ENCODE measurements at places on chromosomes 5 and 9. TPM values are rescaled to one million over a fixed set of nuclear protein-coding genes. Genes with fewer than 3 reads are reported as not detected.

Gene TEK
- total RNA-seq: 0.15 TPM

Gene FGF1
- 1.6 TPM for total RNA-seq

Gene C5orf47
- total RNA-seq: not detected

Gene C5orf34
- 4.7 TPM for total RNA-seq

Gene CCDC69
- total RNA-seq: 2.4 TPM

Gene PRDM9
- not detected for total RNA-seq

Gene CTSL
- total RNA-seq: 931 TPM

Gene SLC4A9
- total RNA-seq: not detected

Gene FREM1
- total RNA-seq: not detected

Gene FAM169A
- 8.8 TPM for total RNA-seq

Gene IFNA14
- not detected for total RNA-seq

Gene PCDHA1
- 0.10 TPM for total RNA-seq

Gene CNTFR
- 0.20 TPM for total RNA-seq

Gene OTP
- total RNA-seq: 0.08 TPM

Gene ANKRD18B
- 5.0 TPM for total RNA-seq

Gene PHYHD1
- 0.17 TPM for total RNA-seq

Gene TEX48
- total RNA-seq: not detected

Data from A549 treated with DMSO at 1 μM for 4 hours (cell line).